Tibial artery (tissue), 4 donors: ENCODE measurements at places on chromosomes 6 and 20.
A peak's percentile ranks its signal among the peaks of the same experiment; 100 is the strongest.

DNA sequence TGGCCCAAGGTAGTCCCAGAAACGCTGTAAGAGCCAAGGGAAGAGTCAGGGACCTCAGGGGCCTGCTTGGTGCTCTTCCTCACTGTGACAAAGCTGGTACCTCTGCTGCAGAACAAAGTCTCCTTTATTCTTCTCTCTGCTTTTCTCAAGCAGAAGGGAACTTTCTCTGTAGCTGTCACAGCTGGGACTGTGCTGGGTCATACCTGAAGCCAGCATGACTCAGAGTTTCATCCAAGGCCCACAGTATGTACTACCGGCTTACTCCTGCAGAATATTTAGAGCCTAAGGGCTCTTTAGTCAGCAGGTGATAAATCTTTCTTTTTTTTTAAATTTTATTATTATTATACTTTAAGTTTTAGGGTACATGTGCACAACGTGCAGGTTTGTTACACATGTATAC is 183.2 kb downstream of the TINAG start:
- DNase-seq, result no peak

- no peak for DNase-seq
Measured at GRCh38 chr6:112087916-112088315, 525 bp downstream of the FAM229B start.

GRCh38 chr20:52515877-52516276 is 324.3 kb upstream of the ZFP64 start:
- DNase-seq, result no peak

- DNase-seq, result no peak
Measured at GRCh38 chr6:16080204-16080603, 48.7 kb upstream of the MYLIP start.

- no peak for DNase-seq
Measured at GRCh38 chr6:1834646-1835516, 225.2 kb downstream of the FOXC1 start.

- DNase-seq, result no peak
Measured at GRCh38 chr20:53739799-53740785, 146.5 kb upstream of the ZNF217 start.

- DNase-seq, result no peak
Measured at GRCh38 chr6:53735896-53736295, 58.9 kb upstream of the LRRC1 start.

- no peak for DNase-seq
Measured at GRCh38 chr20:4795394-4795793, 73.7 kb downstream of the PRND start.

DNA sequence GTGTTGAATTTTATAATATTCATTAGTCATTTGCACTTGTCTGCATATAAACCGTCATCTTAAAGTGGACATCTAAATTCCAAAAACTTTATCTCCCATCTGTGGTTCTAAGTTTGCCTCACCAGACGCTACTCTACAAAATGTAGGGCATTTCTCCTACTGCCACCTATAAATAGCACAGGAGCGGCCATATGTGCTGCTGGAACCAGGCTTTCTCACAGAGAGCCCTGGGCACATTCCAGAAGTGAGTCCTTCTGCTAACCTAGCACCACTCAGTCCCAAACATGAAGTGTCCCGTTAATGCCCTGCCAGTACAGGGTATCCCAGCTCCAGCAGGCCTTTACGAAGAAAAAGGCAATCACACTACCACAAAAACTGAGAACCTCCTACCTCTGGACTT is 153.7 kb downstream of the TMEM242 start:
- DNase-seq, result no peak

DNA sequence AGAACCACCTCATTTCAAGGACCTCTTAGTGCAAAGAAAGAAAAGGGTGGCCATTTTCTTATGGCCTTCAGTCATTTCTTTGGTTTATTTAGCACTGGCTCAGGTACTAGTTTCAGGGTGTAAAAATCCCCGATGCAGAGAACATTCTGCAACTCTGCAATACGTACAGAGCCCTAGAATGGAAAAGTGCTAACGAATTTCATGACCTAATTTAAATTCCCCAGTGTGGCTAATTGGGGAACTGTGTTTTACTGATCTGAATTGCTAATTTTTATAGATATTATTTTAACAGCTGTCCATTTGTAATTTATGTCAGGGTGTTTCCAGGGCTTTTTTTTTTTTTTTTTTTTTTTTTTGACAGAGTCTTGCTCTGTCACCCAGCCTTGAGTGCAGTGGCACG is 160.7 kb downstream of the UST start:
- no peak for DNase-seq

GRCh38 chr6:3455569-3456394 is 1.1 kb downstream of the SLC22A23 start:
- DNase-seq, result peak; percentile 73

- no peak for DNase-seq
Measured at GRCh38 chr6:131923356-131923755, 27.8 kb downstream of the CCN2 start.

DNA sequence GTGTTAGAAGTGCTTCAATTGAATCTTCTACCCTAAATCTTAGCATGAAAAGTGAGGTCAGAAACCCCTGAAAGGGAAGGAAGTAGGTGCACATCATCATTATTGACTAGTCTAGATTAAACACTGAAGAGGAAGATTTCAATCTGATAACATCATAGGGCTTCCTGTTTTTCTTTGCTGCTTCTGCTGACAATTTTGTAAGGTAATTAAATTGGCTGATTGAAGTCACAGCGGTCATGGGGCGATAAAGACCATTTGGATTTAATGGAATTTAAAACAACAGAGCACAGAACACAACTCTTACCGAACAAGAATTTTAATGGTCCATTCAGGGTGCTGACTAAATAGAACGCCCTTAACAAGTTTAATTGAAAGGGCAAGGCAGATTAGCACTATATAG is 11.3 kb downstream of the GRIK2 start:
- DNase-seq, result no peak

GRCh38 chr6:96631248-96631647 is 68.3 kb downstream of the FHL5 start:
- DNase-seq, result no peak

DNA sequence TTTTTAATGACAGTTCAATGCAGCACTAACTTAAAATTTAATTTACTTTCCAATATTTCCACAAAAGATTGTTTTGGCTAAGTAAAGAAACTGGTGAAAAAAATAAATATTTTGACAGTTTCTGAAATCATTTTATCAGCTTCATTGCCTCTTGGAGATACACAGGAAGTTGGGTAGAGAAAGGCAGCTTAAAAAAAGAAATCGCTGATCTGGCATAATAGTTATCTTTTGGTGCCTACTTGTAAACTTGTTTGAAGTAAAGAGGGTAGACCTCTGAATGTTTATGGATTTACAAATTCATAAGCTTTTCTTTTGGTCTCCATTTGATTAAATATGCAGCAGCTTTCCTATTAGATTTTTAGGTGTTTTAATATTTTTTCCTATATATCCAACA is 103.4 kb downstream of the RTN4IP1 start:
- no peak for DNase-seq

DNA sequence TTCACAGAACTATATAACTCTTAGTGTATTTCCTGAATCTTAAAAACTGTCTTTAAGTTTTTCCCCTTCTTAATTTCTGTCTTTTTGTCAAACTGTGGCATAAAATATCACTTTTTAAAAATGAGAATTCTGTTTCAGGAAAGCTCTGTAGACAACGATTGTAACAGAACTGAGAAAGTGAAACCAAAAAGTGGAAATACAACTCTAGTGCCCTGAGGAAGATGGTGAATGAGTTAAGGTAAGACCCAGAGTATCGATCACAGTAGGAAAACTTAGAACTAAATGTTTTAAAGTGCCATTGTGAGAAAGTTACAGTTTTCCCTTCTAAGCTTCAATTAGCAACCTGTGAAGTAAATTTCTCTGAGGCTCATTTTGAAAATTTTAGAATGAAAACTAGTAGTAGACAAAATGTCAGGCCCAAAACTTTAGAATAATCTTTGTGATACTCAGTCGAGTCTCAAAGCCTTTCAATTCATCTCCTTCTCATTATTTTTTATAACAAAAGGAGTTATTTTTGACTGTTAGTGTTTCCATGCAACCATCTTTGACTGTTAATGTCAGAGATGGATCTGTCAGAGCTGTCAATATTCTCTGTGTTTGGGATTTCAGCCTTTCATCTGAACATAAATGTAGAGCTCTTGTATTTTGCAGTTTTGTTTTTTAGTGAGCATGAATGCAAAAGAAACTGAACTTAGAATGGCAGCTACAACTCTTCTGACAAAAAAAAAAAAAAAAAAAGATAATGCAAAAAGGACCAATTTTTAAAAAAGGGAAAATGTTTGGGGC is 19.0 kb upstream of the TRDN start:
- no peak for DNase-seq
